ENCODE measurements at places on chromosomes 5 and 9.

GRCh38 chr9:113646491-113646890 lies 183.0 kb downstream of the RGS3 start:
- peak; percentile 56 for DNase-seq

GRCh38 chr9:126959336-126959735 lies 44.8 kb downstream of the RALGPS1 start:
- no peak for DNase-seq

DNA sequence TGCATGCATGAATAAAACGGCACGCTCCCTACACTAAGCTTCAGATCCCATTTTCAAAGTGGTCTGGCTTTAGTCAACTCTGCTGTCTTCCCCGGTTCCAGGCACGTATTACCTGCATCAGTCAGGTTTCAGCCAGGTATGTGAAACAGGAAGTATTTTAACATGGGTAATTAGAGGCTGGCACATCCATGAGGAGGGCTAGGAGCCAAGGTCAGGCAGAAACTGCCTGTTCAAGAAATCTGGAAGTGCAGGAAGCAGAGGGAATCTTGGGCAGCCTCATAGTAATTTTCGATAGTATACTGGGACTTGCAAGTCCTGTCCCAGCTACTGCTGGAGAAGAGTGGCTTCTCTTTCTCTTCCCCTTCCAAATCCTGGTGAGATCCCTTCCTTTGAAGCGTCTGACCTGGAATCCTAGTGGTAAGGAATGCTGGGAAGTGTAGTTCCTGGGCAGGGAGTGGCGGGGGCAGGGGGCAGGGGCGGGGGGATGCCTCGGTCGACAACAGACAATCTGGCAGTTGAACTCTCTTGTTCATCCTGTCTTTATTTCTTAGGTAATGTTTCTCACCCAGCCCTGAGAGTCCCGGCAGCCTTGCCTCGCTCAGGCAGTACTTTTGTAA lies 403.1 kb downstream of the TLE4 start:
- no peak for DNase-seq

DNA sequence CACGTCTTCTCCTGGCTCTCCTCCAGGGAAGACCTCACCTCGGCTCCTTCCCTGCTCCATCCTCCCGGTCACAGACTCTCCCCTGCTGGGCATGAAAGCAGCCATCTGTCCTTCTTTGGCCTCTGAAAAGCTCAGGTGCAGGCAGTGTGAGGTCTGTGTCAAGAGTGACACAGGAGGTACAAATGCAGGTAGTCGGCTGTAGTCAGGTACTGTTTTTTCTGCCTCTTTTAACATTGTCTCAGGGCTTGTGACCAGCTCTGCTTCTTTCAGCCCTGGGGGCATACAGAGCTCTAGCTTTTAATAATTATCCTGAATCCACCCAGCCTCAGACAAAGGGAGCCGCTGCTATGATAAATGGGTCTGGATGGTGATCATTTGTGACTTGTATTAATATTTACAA lies 46.4 kb downstream of the C5orf15 start:
- peak; percentile 63 for DNase-seq

- DNase-seq: no peak
These were observed 40.2 kb downstream of the NSUN2 start for GRCh38 chr5:6592601-6593000.

DNA sequence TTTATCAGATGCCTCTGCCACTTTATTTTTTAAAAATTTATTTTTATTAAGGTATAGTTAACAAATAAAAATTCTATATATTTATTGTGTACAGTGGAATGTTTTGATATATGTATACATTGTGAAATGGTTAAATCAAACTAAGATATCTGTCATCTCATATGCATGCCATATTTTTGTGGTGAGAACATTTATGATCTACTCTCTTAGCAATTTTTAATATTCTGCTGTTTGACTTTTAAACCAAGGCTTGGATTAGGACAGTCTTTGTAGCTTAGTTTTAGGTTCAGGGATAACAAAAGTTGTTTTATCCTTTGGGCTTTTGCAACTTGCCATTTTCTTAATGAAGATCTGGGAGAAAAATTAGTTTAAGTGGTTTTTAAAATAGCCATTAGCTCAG lies 46.0 kb upstream of the CDKN2B start:
- no peak for DNase-seq

- DNase-seq: peak; percentile 67
These were observed 34.5 kb upstream of the CDKN2AIPNL start for GRCh38 chr5:134445856-134446818.

GRCh38 chr5:177548495-177548894 lies 5.9 kb downstream of the FAM193B start:
- DNase-seq: no peak

GRCh38 chr5:176781638-176782570 lies 28.5 kb upstream of the UNC5A start:
- no peak for DNase-seq

GRCh38 chr9:96524764-96525163 lies 74.8 kb downstream of the HABP4 start:
- no peak for DNase-seq

DNA sequence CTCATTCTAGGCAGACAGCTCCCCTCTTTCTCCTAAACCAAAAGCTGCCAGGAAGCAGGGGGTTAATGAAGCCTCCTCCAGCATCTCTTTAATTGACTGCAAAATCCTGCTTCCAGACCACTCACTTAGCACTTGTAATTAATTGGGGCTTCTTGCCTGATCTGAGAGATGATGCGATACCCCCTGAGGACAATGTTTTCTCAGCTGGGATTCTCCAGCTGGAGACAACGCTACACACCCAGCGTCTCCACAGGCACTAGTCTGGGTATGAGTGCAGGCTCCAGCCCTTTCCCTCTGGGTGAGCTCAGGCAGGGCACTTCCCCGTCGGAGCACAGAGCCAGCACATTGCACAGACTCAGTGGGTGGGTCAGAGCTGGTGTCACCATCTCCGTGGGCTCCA lies 16.1 kb downstream of the CPLX2 start:
- DNase-seq: no peak

- DNase-seq: no peak
These were observed 34.3 kb downstream of the TRIM32 start for GRCh38 chr9:116721411-116721810.

GRCh38 chr5:43543434-43543833 lies 13.4 kb downstream of the PAIP1 start:
- no peak for DNase-seq

DNA sequence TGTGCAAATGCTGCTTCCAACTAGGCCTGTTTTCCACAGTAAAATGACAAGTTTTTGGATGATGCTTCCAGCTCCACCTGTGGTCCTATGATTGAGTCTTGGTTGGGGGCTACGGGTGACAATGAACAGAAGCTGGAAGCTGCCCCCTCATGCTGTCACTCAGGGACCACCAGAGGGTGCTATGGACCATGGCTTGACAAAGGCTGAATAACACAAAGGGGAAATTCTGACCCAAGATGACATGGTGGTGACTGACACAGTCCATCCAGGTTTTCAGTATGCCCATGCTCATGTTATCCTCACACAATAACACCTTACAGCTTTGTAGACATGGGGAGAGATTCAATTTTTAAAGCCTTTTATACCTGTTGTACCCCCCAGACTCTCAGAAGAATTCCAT lies 23.9 kb upstream of the SAP30L start:
- peak; percentile 61 for DNase-seq

DNA sequence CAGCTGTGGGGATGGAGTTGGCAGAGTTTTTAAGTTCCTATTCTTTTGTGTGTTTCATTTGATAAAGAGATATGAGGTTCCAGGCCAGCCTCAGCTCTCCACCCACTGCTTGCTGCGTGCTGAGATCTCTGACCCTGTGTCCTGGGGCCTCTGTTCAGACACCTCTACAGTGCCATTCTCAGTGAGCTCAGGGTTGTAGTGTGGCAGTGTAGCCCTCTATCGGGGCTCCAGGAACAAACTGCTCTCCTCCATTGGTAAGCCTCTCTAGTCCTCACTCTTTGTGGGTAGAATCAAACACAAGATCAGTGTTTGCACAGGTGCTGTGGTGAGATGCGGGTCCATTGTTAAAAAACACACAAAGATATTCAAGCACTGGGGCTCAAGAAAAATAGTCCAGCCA lies 386.6 kb upstream of the RPS23 start:
- DNase-seq: no peak
